Neural crest cell (in vitro differentiated cells): ENCODE measurements at places on chromosomes 7 and 10. TPM values are rescaled to one million over a fixed set of nuclear protein-coding genes. Genes with fewer than 3 reads are reported as not detected.
A peak's percentile ranks its signal among the peaks of the same experiment; 100 is the strongest.

The HTR7 gene
- total RNA-seq: 0.09 TPM in 1 of 2 replicates, not detected in the other

The GIMAP6 gene
- total RNA-seq: not detected in 2 replicates

The TMEM273 gene
- 0.37 TPM in 1 of 2 replicates, not detected in the other for total RNA-seq

DNA sequence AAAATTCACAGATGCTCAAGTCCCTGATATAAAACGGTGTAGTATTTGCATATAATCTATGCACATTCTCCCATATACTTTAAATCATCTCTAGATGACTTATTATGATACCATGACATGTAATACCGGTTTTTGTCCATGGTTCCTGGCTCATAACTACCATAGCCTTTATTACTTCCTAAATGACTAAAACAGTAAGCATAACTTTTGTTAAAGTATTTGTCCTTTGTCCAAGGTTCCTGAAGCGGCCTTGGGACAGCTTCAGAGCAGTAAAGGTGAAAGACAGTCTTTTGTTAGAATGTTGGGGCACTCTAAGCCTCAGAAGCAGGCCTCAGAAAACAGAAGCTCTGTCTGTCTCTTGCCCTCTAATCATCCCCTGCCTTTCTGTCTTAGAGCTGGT is 4.0 kb downstream of the CRCP start:
- peak overlapping the region; percentile 13 for H3K4me3 ChIP-seq
- H3K27me3 ChIP-seq: no peaks in the 10 kb centered on the region
- peaks cover 44% of the 10 kb centered on the region for H3K4me1 ChIP-seq
- H3K36me3 ChIP-seq: peaks cover 5% of the 10 kb centered on the region

GRCh38 chr10:61835069-61835945 is 66.2 kb upstream of the ARID5B start:
- H3K27me3 ChIP-seq: no peaks in the 10 kb centered on the region
- no peak for DNase-seq
- H3K27ac ChIP-seq: no peak overlapping the region
- no peaks in the 10 kb centered on the region for H3K36me3 ChIP-seq
- H3K4me3 ChIP-seq: no peak overlapping the region

DNA sequence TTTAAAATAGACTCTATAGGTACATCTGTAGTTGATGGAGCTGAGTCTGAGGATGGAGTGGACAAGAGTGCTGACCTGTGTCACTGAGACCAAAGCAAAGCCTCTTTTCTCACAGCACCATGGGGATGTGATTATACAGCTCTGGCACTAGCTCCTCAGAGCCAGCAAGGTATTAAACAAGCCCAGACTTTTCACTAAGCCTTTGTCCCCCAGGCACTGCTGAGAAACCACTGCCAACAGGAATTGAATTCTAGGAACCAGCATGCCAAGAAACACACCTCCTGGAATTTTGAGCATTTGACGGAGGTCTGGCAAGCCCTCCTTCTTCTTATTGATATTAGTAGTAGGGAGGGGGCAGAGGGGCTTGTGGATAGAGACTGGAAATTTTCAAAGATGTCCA is 147.0 kb downstream of the C1GALT1 start:
- peaks cover 12% of the 10 kb centered on the region for H3K27me3 ChIP-seq
- H3K36me3 ChIP-seq: no peaks in the 10 kb centered on the region
- H3K4me3 ChIP-seq: no peak overlapping the region
- no peak for DNase-seq
- H3K4me1 ChIP-seq: no peaks in the 10 kb centered on the region
- H3K27ac ChIP-seq: no peak overlapping the region

DNA sequence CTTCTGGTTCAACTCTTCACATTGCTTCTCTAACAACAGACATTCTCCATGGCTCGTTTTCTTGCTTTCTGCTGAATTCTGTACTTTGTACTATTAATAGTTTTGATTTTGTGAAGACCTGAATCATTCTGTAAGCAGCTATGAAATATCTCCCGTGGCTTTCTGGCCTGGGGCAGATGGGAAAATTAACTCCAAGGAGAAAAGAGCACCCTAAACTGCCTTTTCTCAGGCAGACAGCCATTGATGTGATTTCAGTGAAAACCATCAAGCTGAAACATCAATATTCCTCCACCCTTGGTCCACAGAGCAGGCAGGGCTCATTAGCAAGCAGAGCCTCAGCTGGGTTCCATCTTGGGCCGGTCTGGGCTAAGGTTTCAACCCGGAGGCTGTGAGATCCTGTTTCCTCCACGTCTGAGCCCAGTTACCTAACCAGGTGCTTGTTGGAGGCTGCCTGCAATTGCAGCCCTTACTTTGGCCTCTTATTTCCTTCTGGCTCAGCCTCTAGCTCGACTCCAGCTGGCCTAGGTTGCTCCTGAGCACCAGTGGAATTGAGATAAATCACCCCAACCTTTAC is 21.1 kb upstream of the EZH2 start:
- H3K27ac ChIP-seq: no peak overlapping the region
- H3K27me3 ChIP-seq: peaks cover 15% of the 10 kb centered on the region
- no peak for DNase-seq
- H3K36me3 ChIP-seq: no peaks in the 10 kb centered on the region
- H3K4me3 ChIP-seq: no peak overlapping the region
- H3K4me1 ChIP-seq: no peaks in the 10 kb centered on the region

DNA sequence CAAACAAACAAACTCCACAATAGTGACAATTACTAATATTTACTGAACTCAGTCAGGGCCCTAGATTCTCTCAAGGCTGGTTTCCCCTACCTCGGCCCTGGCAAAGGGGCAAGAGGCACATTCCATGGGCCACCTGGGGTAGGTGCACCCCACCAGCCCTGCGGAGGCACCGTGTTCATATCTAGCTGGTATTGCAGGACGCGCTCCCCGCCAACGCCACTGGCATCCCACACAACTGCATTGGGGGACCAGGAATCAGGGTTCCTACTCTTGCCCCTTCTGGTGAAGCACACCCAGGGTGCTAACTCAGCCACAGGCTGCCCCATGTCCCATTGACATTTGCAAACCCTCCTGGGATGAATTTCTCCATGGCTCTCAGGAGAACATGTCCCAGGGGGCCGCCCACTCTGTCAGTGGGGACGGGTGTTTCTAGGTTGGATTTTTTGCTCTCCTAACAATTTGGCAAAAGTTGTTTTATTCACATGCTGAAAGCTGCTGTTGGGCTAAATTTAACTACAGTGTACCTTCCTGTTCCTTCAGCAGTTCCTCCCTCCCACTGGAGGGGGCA is 76.7 kb downstream of the ZRANB1 start:
- no peaks in the 10 kb centered on the region for H3K27me3 ChIP-seq
- H3K27ac ChIP-seq: no peak overlapping the region
- peaks cover 36% of the 10 kb centered on the region for H3K4me1 ChIP-seq
- H3K36me3 ChIP-seq: peaks cover 33% of the 10 kb centered on the region
- H3K4me3 ChIP-seq: no peak overlapping the region
- DNase-seq: no peak
